Stimulated activated CD4-positive, alpha-beta T cell treated with anti-CD3 and anti-CD28 coated beads, Interleukin-12 subunit alpha, Interleukin-12 subunit beta, amount 100 ng/mL, for 4 hours (primary cell): ENCODE measurements at places on chromosomes 12 and 14.

GRCh38 chr14:92610849-92611271 lies 97.3 kb downstream of the RIN3 start:
- DNase-seq = no peak

GRCh38 chr14:21771671-21772070 lies 98.1 kb upstream of the OR4E1 start:
- no peak for DNase-seq

- DNase-seq = no peak
Observed at GRCh38 chr14:55610713-55611370, 30.8 kb downstream of the KTN1 start.

DNA sequence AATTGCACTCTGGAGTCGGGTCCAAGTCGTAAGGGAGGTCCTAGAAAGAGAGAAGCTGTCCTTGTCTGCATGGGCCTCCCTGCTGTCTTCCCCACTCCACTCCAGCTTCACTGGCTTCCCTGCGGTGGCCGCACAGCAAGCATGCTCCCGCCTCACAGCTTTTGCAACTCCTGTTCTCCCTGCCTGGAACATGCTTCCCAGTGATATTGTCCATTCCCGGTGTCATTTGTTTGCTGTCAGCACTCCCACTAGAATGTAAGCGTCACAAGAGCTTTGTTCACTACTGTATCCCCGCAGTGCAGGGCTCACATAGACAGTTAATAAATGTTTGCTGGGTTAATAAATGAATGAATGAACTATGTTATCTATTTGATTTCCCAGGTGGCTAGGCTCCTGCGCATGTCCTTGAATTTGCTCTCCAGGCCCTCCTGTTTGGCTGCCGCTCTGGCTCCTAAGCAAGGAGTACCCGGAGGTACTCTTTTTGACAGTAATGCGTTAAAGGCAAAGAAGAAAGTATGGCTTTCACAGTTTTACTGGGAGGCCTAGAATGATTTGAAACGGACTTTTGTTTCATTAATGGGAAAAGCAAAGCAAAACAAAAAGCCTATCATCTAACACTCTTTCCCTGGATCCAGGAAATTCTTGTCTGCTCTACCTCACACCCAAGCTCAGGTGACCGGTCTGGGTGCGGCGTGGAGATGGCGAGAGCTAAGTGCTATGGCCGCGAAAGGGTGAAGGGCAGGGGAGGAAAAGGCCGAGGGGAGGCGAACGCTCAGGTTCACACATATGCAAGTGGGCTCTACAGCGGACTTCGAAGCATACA lies 6.2 kb upstream of the SLC7A7 start:
- no peak for DNase-seq

GRCh38 chr14:32906672-32907071 lies 32.0 kb upstream of the NPAS3 start:
- no peak for DNase-seq

DNA sequence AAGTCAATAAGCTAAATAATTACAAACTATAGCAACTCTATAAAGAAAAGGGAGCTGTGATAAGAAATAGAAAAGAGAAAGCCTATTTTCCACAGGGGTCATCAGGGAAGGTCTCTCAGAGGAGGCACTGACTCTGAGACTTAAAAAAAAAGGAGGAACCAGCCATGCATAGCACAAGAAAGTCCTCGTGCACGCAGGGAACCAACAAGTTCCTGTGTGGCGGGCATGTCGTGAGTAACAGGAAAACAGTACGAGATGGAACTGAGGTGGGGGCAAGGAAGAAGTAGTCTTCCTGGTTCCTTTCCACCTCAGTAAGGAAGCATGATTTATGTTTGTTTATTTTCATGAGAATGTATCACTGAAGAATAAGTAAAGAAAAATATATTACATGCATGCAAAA lies 367.0 kb upstream of the TMEM132C start:
- DNase-seq = no peak
